ENCODE measurements at places on chromosomes 1 and 21. TPM values are rescaled to one million over a fixed set of nuclear protein-coding genes. Genes with fewer than 3 reads are reported as not detected.
A peak's percentile ranks its signal among the peaks of the same experiment; 100 is the strongest.

GRCh38 chr1:21518774-21519455, 9.7 kb downstream of the ALPL start:
- DNase-seq = no peak

DNA sequence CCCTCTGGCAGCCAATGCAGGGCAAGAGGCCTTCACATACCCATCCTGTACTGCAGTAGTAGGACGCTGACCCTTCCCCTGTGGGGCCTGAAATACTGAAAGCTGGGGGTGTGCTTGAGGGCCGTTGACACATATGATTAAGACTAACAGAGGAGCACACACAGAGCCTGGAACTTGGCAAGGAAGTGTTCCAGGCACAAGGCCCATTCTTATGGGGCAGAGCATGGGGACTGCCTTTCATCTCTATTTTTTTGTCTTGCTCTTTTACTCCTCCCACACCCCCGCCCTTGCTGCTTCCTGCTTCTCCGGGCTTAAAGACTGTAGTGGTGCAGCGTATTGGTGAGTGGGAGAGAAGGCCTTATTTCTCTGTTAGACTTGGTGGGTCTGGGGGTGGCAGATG, 137.4 kb downstream of the BACH1 start:
- DNase-seq = no peak

DNA sequence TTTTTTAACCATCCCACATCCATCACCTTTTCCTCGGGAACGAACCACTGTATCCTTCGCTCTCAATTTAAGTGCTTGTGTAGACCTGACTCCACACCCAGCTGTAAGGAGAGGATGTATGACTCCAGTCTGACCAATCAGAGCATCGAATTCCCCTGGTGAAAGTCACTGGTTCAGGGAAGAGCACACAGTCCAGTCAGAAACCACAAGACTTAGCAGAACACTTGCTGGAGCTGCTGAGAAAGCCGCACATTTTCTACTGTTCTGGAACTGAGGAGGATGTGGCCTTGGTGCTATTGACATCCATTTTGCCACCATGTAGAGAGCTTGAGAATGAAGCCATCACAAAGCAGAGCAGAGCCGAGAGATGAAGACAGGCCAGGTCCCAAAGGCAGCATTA, 59.9 kb upstream of the CNN3 start:
- DNase-seq = no peak

GRCh38 chr1:244598611-244599010, 54.3 kb upstream of the DESI2 start:
- DNase-seq = no peak

- DNase-seq = no peak
Observed at GRCh38 chr1:21339356-21340229, 49.3 kb upstream of the ECE1 start.

- DNase-seq = no peak
Observed at GRCh38 chr1:184770181-184770979, 15.7 kb upstream of the EDEM3 start.

GRCh38 chr1:15610167-15610566, 7.1 kb upstream of the DDI2 start:
- no peak for DNase-seq

The WLS gene
- 326 TPM for total RNA-seq

DNA sequence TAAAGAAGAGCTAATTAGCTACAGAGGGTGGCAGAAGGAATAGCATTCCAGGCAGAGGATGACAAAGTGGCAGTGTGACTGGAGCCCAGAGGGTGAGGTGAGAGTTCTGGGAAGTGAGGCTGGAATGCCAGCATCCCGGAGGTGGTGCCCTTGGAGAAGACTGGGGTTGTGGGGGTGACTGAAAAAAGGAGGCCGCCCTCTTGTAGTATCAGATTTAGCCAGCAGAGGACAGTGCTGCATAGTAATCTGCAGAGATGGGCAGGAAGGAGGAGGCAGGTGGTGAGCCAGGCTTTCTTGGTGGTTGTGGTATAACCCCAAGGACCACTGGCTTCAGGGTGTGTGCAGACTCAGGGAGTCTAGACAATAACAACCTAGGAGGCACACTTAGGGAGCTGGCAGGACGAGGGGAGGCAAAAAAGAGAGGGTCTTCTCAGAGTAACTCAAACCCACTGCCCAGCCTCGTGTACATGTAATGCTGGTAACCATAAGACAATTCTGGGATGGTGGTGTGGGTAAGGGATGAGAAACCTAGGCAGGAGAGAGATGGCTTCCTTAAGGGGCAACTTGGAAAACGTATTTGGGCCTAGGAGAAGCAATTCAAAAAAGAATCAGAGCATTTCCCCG, 30.5 kb downstream of the MROH7 start:
- DNase-seq = peak; percentile 18

The PTGFR gene
- total RNA-seq = not detected

The ZNF697 gene
- 4.5 TPM for total RNA-seq

- no peak for DNase-seq
Observed at GRCh38 chr21:43816611-43817071, 27.3 kb downstream of the RRP1 start.

DNA sequence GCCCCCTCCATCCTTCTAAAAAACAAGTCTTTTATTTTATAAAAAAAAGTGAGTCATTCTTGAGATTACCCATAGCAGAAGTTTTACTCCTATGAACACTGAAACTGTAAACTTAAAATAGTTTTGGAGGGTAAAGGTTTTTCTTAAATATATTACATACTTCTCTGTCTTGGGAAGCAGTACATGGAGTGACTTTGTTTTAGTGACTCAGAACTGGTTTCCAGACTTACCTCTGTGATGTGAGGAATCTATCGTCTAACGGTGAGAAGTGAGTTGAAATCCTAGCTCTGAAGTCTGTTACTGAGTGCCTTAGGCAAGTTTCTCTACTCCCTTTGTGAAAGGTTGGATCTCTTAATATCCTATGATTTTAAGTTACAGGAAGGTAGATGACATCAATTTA, 176.3 kb upstream of the POU3F1 start:
- no peak for DNase-seq

The MLLT11 gene
- total RNA-seq = 8.1 TPM

- no peak for DNase-seq
Observed at GRCh38 chr1:17214876-17215544, 10.1 kb downstream of the PADI1 start.

- DNase-seq = no peak
Observed at GRCh38 chr1:74465193-74465681, 47.2 kb downstream of the LRRC53 start.

- DNase-seq = no peak
Observed at GRCh38 chr1:160149233-160149632, 2.2 kb upstream of the ATP1A4 start.

- DNase-seq = no peak
Observed at GRCh38 chr1:96473791-96474434, 247.7 kb upstream of the PTBP2 start.

GRCh38 chr1:226781937-226782609, 43.0 kb upstream of the ITPKB start:
- no peak for DNase-seq

The SERBP1 gene
- 453 TPM for total RNA-seq

DNA sequence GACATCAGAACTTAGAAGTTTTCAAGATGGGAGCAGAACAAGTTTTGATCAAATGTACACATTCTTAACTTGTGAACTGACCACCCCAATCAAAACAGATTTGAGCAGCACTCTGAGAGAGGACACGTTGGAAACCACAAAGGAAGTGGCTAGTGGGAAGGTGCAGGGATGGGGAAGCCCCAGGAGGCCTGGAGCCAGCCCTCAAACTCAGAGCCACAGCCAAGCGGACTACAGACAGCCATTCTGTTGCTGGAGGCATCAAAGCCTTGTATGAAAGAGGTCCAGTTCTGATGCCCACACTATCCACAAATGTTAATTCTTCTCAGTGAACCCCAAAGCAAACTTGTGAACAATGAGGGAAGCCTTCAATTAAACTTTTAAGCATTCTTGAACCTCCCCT, 143.6 kb upstream of the RAB4A start:
- DNase-seq = no peak

The UBXN10 gene
- 3.5 TPM for total RNA-seq

The FCER1A gene
- total RNA-seq = not detected

DNA sequence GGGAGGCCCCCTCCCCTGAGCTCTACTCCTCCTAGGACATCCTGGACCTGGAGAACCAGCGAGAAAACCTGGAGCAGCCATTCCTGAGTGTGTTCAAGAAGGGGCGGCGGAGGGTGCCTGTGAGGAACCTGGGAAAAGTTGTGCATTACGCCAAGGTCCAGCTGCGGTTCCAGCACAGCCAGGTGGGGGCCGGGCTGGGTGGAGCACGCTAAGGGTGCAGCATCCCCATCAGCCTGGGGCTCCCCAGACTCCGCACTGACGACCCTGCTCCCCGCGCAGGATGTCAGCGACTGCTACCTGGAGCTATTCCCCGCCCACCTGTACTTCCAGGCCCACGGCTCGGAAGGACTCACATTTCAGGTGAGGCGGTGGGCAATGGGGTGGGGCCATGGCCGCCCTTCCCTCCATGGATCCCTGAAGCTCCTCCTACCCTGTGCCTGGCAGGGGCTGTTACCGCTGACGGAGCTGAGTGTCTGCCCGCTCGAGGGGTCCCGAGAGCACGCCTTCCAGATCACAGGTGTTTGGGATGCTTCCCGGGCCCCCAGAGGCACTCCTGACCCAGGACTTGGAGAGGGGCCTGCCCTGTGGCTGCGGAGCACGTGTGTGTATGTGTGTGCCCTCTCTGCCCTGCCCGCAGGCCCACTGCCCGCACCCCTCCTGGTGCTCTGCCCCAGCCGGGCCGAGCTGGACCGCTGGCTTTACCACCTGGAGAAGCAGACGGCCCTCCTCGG, 4.1 kb downstream of the PLEKHN1 start:
- no peak for DNase-seq

GRCh38 chr1:29519788-29520110, 283.4 kb downstream of the PTPRU start:
- DNase-seq = peak; percentile 41

- DNase-seq = no peak
Observed at GRCh38 chr1:156755527-156755950, 4.1 kb upstream of the HDGF start.

The MPZ gene
- total RNA-seq = 0.68 TPM

All from G401 (cell line).